Hematopoietic multipotent progenitor cell (in vitro differentiated cells): ENCODE measurements at places on chromosomes 2 and 18.

- DNase-seq: no peak
Measured at GRCh38 chr2:211247751-211248150, 691.4 kb downstream of the CPS1 start.

- DNase-seq: no peak
Measured at GRCh38 chr2:15642011-15642814, 50.5 kb downstream of the DDX1 start.

- DNase-seq: no peak
Measured at GRCh38 chr18:78754311-78755043, 225.1 kb upstream of the SALL3 start.

DNA sequence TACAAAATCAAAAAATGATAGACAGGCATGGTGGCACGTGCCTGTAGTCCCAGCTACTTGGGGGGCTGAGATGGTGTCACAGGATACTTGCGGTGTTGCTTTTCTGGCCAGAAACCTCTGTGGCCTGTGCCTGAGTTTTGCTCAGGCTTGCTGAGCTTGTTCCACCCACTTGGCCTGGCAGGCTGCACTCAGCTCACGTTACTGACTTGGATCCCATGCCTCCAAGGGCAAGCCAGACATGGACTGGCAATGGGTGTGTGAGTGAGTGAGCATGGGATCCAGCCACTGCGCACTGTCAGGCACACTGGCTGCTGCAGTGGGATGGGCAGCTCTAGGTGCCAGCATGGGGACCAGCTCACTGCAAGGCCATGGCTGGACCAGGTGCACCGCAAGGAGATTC, 67.9 kb downstream of the NCAPH start:
- DNase-seq: no peak

DNA sequence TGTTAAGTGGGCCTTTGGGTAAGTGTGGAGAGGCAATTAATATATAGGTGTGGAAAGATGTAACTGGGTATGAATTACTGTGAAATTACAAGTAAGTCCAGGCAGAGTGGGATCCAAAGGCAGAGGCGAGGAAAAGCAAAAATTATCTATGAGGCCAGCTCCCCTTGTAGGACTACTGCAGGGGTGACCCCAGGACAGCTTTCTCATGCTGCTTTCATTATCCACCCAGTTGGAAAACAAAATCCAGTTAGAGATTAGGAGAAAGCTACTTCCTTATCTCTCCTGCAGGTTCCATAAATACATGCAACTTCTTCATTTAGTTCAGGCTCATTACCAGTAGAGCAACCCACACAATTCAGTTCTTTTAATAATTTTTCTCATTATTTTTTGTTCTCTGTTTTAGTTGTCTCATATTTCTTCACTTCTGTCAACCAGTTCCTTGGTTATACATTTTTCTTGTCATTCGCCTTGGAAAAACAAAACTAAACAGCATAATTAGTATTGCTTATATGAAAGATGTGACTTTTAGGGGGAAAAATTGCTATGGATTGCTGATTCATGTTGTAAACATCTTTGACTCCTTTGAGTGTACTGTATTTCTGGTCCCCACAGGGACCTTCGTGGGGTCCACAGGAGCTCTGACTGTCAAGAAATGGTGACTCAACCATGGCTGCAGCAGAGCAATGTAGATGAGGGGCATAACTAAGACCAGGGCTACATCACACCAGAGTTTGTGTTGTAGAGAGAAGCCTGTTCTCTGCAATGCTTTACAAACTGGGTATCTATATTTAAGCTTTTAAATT, 110.4 kb upstream of the PARD3B start:
- DNase-seq: no peak

DNA sequence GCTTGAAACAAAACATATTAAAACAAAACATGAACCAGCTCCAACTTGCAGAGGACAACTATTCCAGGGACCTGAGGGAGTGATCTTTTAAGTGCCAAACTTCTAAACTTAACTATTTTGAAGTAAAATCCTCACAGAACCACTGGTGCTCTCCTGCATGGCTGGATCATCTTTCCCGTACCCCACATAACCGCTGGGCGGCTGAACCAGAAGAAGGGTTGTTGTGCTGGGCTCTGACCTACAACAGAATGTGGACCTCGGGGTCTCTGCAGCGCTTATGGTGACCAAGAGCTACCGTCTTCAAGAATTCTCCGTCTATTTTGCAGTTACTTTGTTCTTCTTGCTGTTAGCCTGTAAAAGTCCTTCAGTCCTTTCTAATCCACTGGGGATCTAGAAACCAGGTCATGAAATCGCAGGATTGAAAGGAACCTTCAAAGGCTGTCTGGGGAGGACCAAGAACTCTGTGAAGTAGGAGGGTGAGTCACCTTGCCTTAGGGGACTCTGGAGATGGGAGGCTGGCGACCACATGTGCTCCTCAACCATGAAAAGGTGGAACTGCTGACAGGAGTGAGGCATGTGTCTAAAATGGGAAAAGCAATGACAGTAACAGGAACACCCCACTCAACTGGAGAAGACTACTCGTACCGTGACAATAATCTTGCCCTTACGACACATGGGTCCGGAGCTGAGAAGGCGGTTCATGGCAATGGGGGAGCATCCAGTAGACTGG, 46.6 kb downstream of the HDLBP start:
- DNase-seq: no peak

- DNase-seq: peak; percentile 9
Measured at GRCh38 chr2:124804014-124804940, 779.2 kb downstream of the CNTNAP5 start.

GRCh38 chr18:37402735-37403099, 162.9 kb downstream of the CELF4 start:
- DNase-seq: no peak

- peak; percentile 83 for DNase-seq
Measured at GRCh38 chr2:217902379-217903141, 100.2 kb downstream of the TNS1 start.

DNA sequence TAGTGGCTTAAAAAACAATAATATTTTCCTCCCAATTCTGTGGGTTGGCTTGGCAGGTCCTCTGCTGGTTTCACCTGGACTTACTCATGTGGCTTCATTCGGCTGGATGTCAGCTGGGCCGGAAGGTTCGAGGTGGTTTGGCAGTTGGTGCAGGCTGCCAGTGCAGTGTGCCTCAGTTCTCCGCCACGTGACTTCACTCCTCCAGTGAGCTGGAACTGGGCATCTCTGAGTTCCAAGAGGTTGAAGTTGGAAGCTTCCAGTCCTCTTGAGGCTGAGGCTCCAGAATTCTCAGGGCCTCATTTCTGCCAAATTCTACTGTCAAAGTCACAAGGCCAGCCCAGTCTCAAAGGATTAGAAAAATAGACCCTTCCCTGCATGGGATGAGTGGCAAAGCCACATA, 83.4 kb upstream of the B3GNT7 start:
- DNase-seq: no peak

DNA sequence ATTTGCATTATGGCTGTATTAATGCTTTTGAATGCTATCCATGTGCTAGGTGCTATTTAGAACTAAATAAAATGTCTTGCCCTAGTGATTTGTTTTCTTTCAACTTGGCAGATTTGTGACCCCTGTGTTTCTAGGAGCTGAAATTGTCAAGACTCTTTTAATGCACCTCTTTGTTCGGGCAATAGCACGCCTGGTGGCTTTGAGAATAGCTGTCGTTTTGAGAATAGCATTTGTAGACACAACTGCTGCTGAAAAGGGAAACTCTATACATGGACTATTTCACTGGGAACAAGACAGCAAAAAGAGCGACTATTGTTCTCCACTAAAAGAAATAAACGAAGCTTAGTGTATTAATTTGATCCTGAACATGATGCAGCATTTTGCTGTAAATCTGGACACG, 352.1 kb upstream of the ZNF521 start:
- DNase-seq: no peak

DNA sequence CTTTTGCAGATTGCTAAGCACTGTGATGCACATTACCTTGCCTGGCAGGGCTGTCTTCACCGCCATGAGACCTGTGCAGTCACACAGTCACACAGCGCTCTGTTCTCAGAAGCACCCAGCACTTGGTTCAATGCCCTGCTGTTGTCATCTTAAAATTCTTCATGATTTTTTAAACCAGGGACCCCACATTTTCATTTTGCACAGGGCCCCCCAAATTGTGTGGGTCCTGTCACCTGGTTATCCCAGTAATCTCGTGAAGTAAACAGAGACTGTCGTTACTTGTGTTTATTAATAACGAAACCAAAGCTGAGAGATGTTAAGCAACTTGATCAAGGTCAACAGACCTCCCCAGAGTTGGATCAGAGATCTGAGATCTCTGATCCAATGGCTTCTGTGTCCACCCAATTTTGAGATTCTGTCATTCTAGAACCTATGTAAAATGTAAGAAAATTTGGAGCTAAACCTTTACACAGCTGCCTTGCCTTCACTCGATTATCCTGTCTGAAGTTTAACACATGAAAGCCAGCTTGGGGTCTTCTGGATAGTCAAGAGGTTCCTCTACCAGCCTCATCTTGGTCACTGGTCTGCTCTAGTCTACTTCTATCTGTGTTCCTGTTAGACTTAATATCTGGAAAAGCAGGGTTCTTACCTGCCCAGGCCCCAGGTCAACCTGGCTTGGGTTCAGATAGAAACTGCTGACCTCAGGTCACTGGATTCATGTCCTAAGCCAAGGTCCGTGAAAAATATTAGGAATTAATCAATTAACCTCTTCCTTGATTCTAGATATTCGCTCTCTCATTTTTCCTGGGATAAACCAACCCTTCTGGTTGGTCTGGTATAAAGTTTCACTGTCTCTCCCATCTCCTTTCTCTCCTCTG, 13.7 kb upstream of the TTC39C start:
- no peak for DNase-seq

DNA sequence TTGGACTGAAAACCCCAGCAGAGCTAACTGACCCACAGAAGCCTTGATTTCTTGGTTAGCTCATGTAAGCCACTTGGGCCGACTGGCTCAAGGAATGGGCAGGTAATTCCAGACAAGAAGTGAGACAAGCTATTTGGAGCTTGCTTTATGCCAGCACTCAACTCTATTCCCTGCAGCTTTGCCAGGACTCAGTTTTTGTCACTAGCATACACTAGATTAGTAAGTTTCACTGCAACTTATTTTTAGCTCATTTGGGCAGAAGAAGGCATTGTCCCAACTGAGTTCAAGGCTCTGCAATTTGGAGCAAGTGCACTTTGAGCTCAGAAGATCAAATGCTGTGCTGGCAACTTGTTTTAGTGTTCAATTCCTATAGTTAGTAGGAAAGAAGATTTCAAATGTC, 116.1 kb downstream of the SLC4A3 start:
- no peak for DNase-seq

- DNase-seq: peak; percentile 30
Measured at GRCh38 chr2:1546023-1546591, 132.8 kb downstream of the TPO start.

- no peak for DNase-seq
Measured at GRCh38 chr2:108910541-108911396, 78.3 kb downstream of the EDAR start.

GRCh38 chr2:144162652-144163051, 357.3 kb downstream of the ZEB2 start:
- peak; percentile 43 for DNase-seq

DNA sequence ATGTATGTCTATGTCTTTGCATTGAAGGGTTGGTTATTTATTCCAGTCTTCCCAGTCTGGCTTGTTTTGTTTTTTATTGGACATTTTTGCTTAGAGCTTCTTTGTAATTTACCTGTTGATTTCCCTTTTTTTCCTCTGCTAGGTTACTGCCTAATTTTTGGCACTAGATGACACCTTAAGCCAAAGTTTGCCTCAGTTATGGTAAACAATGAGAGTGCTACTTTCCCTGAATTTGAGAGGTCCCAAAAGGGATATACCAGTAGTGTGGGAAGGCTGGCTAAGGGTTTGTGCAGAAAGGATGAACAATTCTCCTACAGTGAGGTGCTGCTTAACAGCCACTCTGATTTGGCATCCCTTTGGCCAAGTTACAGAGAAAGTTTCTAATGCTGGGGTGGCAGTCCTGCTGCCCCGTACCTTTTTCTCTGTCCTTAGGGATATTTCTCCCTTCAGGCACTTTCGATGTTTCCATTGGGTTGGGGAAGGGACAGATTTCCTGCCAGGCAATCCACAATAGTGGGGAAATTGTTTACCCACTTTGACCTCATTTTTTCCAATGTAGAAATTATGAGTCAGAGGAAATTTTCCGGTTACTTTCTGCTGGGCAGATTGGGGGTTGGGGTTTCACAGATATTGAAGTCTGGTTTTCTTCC, 354.9 kb downstream of the PTPRM start:
- no peak for DNase-seq

DNA sequence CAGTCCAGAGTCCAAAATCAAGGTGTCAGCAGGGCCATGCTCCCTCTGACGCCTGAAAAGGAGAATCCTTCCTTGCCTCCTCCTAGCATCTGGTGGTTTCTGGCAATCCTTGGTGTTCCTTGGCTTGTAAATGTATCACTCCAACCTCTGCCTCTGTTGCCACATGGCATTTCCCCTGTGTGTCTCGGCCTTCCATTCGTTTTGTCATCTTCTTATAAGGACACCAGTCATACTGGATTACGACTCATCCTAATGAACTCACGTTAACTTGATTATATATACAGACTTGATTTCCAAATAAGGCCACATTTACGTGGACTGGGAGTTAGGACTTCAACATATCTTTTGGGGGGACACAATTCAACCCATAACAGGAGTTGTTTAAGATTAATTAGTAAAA, 15.8 kb downstream of the PMAIP1 start:
- no peak for DNase-seq

DNA sequence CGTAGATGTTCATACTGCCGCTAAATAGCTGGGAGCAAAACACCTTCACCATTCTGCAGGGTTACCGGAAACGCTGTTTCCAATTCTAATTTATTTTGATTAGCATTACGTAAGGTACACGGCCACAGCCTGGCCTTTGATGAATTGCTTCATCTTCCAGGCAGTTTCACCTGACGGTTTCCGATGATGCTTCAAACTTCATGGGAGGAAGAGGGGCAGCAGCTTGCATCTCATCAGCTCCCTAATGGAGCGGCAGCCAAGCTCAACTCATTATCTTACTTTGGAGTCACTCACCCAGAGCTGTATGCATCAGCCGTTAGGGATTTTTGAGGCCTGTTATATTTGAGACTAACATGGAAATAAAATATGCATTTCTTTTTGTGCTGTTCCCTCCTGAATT, 54.8 kb downstream of the TMEM18 start:
- DNase-seq: no peak

- DNase-seq: no peak
Measured at GRCh38 chr2:138444411-138444810, 57.2 kb upstream of the SPOPL start.

DNA sequence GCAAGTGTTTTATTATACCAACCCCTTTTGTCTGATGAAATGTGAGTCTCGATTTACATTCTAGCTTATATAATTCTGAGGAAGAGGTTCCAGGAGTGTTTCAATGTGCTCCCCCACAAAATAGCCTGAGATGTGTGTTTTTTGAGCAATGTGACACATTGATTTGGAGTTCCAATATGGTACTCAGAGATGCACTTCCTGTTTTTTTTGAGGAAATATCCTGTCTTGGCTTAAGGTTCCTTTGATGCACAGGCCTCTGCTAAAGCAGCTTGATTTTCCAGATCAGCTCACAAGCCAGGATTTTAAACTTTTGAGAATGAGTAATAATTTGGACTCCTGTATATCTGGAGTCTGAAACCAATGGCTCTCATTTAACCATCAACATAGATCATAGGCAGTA, 221.4 kb downstream of the ACTR3 start:
- DNase-seq: no peak
